ENCODE measurements at places on chromosomes 3 and 15.

DNA sequence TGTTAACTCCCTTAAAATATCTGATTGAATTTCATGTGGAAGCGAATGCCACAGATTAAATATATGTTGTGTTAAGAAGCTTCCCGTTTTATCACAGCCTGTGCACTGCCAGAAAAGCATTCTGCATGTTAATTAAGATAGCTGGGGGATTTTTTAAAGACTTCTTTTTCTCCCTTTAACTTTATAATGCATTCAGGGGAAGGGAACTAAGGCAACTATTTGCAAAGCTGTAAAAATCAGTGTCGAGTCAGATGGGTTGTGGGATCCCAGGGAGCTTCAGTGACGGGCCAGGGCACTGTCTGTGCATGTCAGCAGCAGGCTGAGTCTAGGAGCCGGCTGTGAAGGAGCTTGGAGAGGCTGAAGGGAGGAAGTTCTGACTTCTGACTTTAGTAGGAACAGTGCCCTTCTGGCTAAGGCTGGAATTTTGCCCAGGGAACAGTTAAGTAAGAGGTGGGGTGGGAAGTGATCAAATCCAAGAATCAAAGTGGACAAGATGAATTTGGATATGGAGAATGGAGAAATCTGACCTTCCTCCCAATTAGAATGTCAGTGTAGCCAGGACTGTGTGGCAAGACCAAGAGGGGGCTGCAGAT lies 77.7 kb downstream of the ABHD5 start:
- DNase-seq: no peak

DNA sequence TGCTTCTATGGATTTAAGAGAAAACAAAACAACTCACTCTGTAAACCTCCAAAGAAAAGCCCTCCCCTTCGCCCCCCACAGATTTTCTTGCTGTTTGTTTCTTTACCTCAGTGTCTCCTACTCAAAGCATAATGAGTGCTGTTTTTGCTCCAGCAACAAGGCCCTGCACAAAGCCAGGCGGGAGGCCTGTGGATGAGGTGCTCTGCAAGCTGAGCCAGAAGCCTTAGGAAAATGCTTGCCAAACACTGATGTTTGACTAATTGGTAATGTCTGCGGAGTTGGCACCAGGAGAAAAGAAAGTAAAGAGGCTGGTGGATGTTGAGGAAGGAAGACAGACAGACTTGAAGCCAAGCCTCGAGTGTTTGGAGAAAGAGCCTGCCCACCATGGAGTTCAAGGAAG lies 99.7 kb downstream of the RARB start:
- no peak for DNase-seq

- peak; percentile 44 for DNase-seq
Measured at GRCh38 chr3:151896246-151897012, 23.0 kb downstream of the SUCNR1 start.

DNA sequence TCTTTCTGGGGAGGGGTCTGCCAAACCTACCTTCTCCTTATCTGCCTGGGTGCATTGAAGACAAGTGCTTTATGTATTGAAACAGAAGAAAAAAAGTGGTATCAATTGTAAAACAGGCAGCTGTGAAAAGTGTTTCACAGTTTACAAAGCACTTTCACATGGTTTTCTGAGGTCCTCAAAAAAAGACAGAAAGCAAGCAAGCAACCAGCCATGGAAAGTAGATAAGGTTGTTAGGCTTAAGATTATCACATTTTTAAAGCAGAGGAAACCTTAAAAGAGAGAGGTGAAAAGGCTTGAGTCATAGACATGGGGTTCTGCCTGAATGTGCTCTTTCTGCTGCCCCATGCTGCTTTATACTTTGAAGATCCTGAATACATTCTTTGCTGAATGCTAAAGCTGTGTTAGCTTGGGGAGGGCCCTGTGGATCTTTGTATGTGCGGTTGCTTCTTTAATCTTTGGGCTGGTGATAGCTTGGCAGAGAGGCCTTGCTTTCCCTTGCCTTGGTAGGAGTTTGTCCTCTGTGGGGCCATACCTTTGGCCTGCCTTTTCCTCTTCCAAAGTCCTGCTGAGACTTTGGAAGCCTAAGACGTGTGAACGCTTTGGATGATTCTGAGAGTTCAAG lies 2.6 kb downstream of the SMAD3 start:
- DNase-seq: no peak

DNA sequence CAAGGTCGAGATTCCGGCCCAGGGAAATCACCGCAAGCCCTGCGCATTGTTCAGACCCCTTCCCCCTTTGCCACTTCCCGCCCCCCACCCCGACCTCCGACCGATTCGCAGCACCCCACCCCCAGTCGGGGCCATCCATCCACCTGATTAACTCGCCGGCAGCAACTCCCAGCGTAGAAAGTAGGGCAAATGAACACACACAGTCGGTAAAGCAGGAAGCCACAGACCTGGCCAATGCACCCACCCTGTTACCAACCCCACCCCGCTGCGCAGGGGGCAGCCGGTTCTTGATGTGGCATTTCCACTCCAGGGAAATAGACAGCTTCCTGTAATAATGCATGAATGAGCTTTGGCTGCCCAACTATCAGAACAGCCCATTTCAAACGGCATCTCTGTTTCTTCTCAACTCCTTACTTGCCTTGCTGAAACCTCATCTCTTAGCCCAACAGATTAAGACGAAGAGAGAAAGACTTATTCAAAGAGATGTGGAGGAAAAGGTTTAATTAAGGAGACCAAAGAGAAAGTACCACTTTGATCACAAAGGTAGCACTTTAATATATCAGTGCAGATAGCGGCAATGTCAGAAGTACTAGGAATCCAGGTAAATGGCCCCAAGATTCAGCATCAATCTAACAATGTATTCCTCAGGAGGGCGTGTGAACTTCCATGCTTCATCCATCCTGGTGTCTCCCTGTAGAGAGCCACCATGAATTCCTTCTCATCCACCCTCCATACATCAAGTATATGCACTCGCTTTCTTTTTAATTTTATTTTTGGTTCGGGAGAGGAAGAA lies 1.9 kb downstream of the TNIK start:
- peak; percentile 7 for DNase-seq

DNA sequence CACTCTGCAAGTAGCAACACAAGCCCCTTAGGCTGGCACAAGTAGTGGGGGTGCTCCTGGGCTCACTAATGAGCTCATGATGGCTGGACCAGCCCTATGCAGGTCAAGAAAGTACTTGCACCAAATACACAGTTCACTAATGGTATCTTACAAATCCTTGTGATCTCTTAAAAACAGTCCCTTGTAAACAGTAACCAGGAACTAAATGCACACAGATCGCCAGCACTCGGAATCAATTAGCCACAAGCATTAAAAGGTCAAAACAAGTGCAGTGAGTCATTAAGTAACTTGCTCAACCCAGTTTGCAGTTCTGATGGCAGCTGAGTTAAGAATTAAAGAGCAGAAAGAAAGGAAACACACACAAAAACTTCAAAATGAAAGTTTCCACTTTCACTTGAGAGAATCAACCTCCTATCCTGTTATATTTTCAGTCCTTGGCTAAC lies 43.2 kb downstream of the ARHGEF3 start:
- DNase-seq: no peak

DNA sequence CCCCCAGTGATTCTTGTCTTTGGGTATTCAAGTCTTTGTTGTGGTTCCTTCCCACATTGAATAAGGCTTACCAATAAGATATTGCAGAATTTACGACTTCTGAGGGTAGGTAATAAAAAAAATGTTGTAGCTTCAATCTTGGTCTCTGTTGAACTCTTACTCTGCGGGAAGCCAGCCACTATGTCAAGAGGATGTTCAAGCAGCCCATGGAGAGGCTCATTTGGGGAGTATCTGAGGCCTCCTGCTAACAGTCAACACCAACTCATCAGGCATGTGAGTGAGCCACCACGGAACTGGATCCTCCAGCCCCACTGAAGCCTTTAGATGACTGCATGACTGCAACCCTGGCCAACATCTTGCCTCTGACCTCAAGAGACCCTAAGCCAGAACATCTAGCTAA lies 3.2 kb upstream of the TBC1D23 start:
- DNase-seq: no peak

DNA sequence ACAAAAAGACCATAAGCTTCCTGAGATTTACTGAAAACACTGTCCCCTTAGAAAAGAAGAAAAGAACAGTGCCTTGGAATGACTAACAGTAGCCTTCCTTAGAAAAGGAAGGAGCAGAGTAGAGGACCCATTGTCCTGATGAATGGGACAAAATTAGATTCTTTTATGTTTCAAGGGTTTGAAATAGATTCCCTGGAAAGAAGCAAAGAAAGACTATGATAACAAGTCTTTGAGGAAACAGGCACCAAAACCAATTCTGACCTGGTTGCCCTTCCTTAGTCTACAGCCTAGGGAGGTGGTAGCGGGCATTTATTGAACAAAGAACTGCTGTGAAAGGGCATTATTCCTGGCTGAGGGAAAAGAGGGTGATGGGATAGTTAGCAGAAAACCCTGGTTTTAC lies 1024.8 kb downstream of the TBL1XR1 start:
- DNase-seq: no peak

DNA sequence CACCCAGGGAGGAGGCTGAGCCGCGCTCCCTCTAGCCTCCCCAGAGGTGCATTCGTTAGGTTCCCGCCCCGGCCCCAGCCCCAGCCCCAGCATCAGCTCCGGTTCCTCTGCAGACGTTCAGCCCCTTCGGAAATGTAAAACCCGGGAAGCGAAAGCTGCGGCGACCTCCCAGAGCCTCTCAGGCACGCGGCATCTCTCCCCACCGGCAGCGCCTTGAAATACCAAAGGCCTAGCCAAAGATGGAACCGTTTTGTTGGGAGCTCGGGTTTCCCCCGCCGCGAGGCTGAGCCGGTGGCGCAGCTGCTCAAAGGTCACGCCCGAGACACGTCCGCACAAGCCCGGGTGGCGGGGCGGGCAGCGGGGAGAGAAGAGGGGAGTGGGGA lies 77.8 kb upstream of the HES1 start:
- DNase-seq: no peak

GRCh38 chr3:38473229-38473628 lies 19.5 kb downstream of the ACVR2B start:
- DNase-seq: no peak

- DNase-seq: peak; percentile 67
Measured at GRCh38 chr3:120559242-120560061, 36.7 kb upstream of the NDUFB4 start.

DNA sequence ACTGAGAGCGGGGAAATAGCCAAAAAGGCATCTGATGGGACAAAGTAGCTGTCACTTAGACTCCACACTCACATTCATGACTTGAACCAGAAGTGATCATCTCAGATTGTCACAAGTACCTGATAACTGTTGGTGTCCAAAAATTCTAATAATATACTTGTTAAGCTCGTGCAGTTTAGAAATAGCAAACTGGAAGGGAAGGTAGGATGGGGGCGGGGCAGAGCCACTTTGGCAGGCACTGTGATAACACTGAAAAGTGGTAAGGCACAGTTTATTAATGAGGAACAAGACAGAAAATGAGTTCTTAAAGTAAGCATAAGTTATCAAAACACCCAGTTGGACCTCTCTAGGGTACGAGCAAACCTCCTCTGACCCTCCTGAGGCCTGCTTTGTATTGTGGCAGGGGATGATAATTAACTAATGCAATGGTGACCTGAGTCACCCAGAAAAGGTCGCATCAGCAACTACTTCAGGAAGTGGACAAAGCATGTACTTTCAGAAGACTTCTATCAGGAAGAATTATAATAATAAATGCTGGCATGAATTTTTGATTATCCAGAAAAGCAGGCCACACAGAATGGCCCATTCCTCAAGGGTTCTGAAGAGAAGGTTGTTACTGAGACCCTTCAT lies 54.4 kb downstream of the ADCY5 start:
- no peak for DNase-seq

GRCh38 chr3:115808244-115808643 lies 184.9 kb downstream of the GAP43 start:
- DNase-seq: no peak

DNA sequence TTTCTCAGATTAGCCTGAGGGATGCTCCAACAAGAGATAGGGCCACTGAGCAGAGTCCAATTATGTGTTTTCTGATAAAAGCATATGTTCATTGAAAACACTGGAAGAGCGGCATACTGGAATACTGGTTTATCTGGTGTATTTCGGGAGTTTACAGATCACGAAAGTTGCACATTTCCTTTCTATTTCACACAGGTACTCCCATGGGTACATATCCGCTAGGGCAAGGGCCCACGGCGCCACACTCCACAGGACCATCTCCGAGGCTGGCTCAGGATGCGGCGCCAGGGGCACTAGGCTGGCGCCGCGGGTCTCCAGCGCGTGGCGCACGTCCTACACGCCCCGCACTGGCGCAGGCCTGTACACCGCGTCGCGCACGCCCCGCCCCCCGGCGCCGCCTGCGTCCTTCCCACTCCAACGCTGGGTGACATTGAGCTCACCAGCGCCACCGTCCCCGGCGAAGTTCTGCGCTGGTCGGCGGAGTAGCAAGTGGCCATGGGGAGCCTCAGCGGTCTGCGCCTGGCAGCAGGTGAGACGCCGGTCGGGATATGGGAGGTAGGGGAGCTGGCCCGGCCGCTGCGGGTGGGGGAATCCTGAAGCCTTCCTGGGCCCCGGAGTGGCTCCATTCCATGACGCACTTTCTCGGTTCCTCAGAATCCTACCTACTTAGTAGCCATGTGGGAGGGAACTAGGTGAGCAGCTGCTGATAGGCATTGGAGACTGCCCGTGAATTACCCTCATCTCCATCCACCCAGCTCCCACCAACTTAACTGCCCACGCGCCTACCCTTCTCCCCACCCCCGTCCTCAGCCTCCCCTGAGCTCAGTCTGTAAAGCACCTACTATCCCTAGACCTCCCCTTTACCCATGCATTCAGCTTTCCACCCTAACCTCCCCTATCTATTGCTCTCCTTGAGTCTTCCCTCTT lies at the start of gene FAM162A:
Gene FAM162A (plus strand): TSS at position 412 of the 927 bp plus-strand sequence. CDS start 84 bp downstream, at position 496.
- DNase-seq: peak; percentile 90

GRCh38 chr3:5181469-5182141 lies 5.9 kb upstream of the EDEM1 start:
- no peak for DNase-seq

DNA sequence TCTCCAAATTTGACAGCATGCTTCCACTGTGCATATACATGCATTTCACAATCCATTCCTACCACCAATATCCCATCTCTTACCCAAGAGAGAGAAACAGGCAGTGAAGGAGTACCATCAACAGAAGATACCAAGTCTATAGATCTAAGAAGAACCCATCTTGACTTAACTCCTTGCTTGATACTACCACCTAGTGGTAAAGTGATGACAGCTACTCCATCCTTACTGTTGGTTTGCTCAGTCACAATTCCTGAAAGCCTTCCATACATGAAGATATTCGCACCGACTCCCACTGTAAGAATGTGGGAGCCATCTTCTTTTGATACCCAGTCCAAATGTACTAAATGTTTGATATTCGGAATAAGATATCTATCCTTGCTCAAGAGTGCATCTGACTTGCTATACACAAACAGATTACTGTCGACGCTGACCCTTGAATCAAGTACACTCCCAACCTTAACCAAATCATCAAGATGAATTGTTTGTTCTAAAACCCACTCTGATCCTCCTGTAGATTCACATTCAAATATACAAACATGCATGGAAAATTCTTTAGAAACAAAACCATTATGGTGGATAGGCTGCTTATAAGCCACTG lies 123.1 kb downstream of the DMXL2 start:
- peak; percentile 15 for DNase-seq

- no peak for DNase-seq
Measured at GRCh38 chr15:84103345-84103744, 132.2 kb upstream of the GOLGA6L4 start.

- DNase-seq: no peak
Measured at GRCh38 chr3:53858096-53858741, 11.9 kb downstream of the IL17RB start.

Measured in kidney capillary endothelial cell (primary cell).